ENCODE measurements at places on chromosomes 6 and 20.
A peak's percentile ranks its signal among the peaks of the same experiment; 100 is the strongest.

- DNase-seq = no peak
These were observed 72.6 kb upstream of the F13A1 start for GRCh38 chr6:6393069-6393529.

GRCh38 chr6:11018225-11018624 lies 25.9 kb downstream of the ELOVL2 start:
- DNase-seq = no peak

DNA sequence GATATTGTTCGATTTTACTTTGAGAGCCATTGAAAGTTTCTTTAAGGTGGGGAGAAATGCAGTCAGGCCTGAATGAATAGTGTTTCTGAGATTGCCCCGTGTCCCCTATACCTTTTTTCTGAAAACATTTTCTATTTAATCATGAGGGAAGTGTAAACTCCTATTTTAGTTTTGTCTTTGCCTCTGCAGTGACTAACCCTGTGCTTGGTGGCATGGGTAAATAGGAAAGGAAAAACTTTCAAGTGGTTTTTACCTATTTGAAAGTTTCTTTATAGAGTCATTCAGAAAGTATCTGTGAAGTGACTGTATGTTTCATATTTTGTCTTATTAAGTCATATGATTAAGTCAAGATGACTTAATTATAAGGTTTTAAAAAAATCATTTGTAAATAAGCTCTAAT lies 14.5 kb downstream of the SNRNP48 start:
- no peak for DNase-seq

- no peak for DNase-seq
These were observed 150.4 kb upstream of the PHACTR3 start for GRCh38 chr20:59453759-59454560.

- no peak for DNase-seq
These were observed 1.7 kb downstream of the NR2E1 start for GRCh38 chr6:108167449-108168089.

DNA sequence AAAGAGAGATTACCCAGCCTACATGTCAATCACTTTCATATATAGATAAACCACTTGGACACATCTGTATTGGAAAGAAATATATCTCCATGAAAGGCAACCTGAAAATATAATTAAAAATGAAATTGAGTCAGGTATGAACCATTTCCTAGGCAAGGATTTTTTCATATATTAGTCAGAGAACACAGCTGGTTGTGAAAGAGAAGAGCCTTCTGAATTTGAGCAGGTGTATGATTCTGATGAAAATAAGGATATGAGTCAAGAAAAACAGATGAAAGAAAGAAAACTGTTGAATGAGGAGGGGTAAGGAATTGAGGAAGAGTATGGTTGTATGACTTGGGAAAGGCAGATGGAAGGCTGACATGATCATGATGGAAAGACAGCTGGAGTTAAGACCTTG lies 441.1 kb downstream of the HAO1 start:
- DNase-seq = no peak

- no peak for DNase-seq
These were observed 579.4 kb upstream of the CHD6 start for GRCh38 chr20:42197599-42197998.

DNA sequence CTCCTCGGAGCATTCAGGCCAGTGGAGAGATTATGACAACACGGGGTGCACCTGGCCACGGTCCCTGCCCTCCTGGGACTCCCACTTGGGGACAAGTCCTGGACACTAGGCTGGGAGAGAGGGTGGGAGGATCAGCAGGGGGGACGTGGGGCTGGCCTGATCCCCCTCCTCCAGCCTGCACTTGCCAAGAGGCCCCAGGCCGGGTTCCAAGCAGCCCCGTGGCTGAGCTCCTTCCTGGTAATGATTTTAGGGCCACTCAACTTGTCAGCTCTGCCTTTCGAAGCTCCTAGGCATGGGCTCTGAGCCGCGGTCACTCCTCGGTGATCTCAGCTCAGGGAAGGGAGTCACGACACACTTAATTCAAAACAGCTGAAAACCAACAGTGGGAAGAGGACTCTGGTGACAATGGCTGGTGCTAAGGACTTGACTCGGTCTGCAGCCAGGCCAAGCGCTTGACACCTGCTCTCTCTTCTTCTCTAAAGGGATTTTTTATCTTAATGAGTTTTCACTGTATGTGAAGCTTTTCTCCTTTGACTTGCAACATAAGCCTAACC lies 161.7 kb downstream of the BMP7 start:
- DNase-seq = no peak

DNA sequence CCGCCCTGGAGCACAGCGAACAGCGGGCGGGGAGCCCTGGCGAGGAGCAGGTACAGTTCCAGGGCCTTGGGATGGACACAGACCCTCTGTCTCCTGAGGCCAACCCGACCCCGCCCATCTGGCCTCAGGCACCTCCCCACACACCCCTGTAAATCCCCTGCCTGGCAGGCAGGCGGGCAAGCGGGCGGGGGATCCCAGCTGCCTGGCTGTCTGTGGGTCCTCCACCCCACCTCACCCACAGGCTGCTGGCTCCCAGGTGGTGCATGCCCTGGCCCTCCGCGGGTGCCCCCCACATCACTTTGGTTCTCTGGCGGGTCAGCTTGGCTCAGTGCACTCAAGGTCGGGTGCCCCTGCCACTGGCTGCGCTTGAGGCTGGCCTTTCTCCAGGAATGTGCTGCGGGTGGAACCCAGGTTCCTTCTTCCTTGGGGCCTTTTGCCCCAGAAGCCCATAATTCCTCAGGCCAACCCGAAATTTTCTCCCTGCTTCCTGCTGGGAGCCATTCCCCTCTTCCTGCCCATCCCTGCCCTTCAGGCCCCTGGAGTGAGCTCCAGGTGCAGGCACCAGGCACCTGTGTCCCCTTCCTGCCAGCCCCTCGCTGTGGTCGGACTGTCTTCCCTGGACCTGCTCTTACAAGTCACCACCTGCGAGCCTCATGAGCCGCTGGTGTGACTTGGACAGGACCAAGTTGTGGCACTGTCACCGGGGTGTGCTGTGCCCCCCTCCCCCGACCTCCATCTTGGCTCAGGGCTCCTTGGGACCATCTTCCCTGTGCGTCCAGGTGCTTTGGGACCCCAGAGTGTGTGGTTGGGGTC lies 5.3 kb upstream of the TNFRSF6B start:
- DNase-seq = no peak

DNA sequence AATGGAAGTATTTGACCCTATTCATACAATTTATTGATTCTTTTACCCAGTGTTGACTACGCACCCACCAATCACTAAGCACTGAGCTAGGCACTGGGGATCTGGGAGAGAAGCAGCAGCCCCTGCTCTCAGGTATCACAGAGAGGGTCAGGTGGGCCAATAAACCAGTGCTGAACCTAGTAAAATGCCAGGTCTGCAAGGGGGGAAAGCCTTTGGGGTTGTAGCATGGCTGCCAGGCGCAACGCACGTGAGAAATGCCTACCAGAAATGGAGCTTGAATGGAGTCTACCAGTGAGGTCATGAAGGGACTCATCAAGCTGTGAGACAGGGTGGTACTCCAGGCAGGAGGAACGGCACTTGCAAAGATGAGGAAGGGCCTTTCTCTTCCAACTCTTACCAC lies 313.6 kb downstream of the GMDS start:
- no peak for DNase-seq

DNA sequence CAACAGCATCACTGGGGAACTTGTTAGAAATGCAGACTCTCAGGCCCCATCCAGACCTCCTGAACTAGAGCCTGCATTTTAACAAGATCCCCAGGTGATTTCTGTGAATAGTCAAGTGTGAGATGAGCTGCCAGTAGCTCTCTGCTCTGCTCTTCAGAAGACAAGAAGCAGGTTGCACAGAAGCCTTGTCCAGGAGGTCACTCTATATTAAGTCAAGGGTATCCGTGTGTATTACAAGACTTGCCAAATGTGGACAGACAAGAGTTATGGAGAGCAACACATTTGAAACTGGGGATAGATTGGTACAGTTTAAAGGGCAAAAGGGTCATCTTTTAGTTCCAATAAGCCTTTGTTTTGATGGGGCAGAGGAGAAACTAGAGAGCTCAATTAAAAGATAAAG lies 23.2 kb upstream of the RIN2 start:
- DNase-seq = no peak

GRCh38 chr20:17504898-17505635 lies 26.1 kb downstream of the BFSP1 start:
- DNase-seq = peak; percentile 70

- no peak for DNase-seq
These were observed 181.4 kb upstream of the MYLIP start for GRCh38 chr6:15947436-15947835.

- DNase-seq = no peak
These were observed 29.5 kb downstream of the SLCO4A1 start for GRCh38 chr20:62671765-62672164.

DNA sequence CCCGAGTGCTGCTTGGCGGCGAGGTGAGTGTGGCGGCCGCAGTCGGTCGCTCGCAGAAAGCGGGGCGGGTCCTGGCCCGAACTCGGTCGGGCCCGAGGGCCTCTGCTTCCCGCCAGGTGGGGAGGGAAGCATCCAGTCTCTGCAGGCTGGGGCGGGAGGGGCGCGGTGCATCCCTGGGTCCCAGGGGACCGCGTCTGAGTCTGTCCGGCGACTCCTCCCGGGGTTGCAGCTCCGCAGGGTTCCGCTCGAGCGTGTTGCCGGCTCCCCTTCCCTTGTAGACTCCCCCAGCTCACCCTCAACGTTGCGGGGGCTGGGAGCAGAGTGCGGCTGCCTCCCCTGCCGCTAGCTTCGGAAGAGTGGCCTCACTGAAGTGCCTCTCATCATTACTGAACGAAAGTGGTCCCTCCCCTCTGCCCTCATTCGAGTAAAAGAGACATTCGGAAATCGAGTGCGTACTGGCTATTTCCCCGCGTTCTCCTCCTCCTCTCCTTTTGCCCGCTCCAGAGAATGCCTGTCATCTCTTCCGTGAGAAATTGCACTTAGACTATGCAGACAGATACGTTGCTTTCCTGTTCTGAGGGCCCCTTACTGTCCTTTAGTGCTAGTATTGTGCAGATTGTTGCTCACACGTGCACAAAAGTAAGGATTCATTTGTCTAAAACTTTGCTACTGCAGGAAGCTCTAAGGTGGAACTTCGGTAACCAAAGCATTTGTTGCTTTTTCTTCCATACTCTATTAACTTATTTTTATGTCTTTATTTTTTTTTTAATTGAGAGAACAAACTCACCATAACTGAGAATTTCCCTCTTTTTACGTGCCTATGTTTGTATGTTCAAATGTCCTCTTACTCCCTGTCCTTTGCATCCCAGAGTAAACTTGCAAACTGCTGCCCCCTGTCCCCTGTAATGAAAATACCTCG lies 751 bp downstream of the MAP3K4 start:
- peak; percentile 46 for DNase-seq

DNA sequence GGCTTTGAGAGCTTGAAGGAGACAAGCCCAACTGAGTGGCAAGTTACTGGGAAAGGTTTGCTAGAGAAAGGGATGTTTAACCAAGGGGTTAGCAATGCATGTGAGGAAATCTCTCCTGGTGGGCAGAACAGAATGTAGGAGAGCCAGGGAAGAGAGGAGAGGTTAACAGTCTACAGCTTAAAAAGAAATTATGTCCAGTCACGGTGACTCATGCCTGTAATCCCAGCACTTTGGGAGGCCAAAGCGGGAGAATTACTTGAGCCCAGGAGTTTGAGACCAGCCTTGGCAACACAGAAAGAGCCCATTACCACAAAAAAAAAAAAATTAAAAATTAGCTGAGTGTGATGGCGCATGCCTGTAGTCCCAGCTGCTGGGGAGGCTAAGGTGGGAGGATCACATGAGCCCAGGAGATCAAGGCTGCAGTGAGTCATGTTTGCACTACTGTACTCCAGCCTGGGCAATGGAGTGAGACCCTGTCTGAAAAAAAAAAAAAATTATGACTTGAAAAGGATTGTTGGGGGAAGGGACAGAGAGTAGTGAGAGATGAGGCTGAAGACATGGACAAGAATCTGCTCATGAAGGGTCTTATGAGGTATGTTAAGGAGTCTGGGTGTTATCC lies 264.9 kb downstream of the TBC1D7 start:
- DNase-seq = no peak

DNA sequence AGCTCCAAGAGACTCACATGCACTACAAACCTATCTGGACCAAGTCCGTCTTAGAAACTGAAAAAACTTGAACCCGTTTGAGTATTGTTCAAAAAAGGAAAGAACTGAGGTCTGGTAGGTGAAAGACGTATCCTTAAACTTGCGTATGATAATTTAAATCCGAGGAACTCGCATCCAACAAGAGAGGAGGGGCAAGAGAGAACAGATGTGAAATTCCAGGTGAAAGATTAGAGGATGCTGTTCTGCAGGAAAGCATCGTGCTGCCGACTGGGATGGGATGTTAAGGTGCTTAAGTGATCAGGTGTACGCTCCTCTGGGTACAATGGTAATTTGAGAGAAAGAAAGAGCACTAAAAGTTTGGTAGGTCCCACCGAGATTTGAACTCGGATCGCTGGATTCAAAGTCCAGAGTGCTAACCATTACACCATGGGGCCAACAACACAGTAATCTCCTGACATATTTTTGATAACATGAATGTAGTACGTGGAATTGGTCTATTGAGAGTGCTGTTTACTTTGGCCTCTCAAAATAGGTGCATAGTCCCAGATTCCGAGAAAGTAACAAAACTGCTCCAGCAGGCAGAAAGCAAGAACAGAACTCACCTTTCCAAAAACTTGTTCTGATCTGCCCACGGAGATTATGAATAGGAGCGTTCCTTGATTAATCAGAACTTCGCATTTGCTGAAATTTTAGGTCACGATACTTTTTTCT lies 53.5 kb upstream of the BTN3A2 start:
- peak; percentile 73 for DNase-seq

- peak; percentile 72 for DNase-seq
These were observed 15.4 kb downstream of the EZR start for GRCh38 chr6:158803733-158804143.

GRCh38 chr20:35954907-35955251 lies 577 bp upstream of the SCAND1 start:
- no peak for DNase-seq

DNA sequence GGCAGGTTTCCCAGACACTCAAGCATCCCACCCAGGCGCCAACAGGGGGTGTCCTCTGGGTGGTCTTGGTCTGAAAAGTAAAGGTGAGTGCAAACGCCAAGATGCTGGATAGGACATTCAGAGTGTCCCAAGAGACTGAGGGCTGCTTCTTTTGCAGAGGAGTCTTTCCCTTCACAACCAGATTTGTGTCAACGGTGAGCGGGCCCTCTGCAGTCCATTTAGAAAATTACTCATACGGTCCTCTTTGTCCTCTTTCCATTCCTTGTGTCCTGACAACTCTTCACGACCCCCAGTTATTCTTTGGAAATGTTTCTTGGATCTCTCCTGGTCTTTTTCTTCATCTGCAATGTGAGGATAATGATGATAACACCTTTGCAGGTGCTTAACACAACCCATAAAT lies 257.8 kb downstream of the CDC5L start:
- DNase-seq = no peak

GRCh38 chr6:154448448-154449096 lies 61.9 kb downstream of the CNKSR3 start:
- no peak for DNase-seq

DNA sequence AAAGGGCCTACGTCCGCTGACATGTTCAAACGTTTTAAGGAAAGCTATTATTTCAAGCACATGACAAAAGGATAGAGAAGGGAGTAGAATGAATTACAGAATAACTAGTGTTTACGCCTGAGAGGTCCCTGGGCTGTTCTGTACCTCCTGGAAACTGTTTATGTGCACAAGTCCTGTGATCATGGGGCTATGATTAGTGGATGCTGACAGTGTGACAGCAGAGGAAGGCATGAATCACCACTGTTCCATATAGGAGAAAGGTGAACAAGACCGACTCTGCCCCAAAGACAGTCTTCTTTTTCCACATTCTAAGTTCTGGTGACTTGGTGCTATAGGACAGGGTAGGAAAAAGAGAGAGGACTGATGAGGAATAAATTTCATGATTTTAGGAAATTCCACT lies 249.2 kb upstream of the PRDM1 start:
- no peak for DNase-seq

- DNase-seq = no peak
These were observed 370.7 kb downstream of the RFPL4B start for GRCh38 chr6:112717856-112718255.

Measured in foreskin melanocyte (primary cell).